ENCODE measurements at places on chromosomes 5 and 9.

DNA sequence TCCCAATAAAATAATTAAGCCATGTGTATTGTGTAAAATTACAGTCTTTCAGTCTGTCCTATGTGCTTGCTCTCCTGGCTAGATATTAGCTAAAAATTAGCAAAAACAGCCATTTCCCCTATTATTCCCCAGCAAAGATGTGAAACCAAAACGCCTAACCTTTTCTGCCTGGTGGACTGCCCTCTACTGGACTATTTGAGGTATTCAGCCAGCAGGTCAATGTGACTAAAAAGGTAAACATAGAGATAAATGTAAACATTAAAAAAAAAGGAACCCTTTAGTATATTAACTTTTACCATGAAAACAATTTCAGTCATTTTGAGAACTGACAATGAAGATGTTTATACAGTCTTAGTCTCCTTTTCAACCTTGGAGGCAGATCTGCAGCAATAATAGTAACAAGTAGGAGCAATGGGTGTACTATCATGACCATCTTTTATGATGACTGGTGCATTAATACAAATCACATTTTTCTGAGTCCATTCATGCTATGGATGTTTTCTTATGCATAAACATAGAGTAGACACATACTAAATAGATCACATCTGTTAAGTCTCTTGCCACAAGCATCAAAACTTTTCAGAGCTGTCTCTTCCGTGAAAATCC is 10.1 kb downstream of the ATG12 start:
- peak; percentile 31 for DNase-seq

GRCh38 chr9:137435980-137436760 is 5.0 kb downstream of the ENTPD8 start:
- DNase-seq = peak; percentile 36

GRCh38 chr9:4012441-4012840 is 287.4 kb downstream of the GLIS3 start:
- peak; percentile 77 for DNase-seq

GRCh38 chr9:112279501-112279900 is 53.9 kb downstream of the PTBP3 start:
- no peak for DNase-seq

GRCh38 chr9:102844716-102845115 is 150.4 kb upstream of the CYLC2 start:
- no peak for DNase-seq

GRCh38 chr9:130830231-130830760 is 4.8 kb upstream of the ABL1 start:
- no peak for DNase-seq

Data from fibroblast of upper back skin (primary cell).